Uterus (tissue), 4 donors: ENCODE measurements at places on chromosomes 4 and X. TPM values are rescaled to one million over a fixed set of nuclear protein-coding genes. Genes with fewer than 3 reads are reported as not detected.

DNA sequence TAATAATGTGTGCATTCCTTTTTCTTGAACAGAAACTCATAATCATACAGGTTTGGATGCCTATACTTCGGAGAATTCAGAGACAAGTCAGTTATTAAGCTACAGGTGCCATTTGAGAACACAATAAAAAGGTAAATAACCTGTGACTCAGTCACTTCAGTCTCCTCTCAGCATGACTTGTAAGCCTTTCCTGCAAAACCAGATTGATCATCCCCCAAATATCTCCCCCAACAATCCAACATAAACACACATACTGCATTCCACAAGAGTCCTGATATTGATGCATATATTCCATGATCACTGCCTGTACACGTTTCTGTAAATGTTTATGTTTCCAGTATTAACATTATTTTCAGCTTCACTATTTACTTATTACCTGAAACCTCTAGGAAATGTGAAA lies 110.8 kb downstream of the PWWP3B start:
- no peak overlapping the region for H3K27ac ChIP-seq
- H3K27me3 ChIP-seq, result peaks cover 4% of the 10 kb centered on the region
- no peaks in the 10 kb centered on the region for H3K36me3 ChIP-seq
- H3K4me3 ChIP-seq, result no peak overlapping the region
- DNase-seq, result no peak
- H3K4me1 ChIP-seq, result no peaks in the 10 kb centered on the region

DNA sequence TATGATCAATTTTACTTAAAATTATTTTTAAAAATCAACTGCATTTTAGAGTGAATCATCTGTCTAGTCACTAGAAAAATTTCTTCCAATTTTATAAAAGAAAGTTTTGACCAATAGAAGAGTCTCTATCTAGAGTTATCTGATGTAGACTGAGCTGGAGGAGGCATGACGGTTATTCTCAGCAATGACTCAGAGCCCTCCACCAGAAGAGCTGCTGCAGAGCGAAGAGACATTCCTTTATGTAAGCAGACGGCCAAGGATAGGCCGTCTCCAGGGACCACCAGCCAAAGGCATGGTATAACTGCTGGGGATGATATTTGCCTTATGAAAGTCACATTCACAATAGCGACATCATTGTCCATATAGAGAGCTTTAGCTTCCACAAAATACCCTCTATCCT lies 23.0 kb downstream of the LDB2 start:
- no peaks in the 10 kb centered on the region for H3K36me3 ChIP-seq
- no peak overlapping the region for H3K27ac ChIP-seq
- no peaks in the 10 kb centered on the region for H3K4me1 ChIP-seq
- no peak overlapping the region for H3K4me3 ChIP-seq
- H3K27me3 ChIP-seq, result no peaks in the 10 kb centered on the region

GRCh38 chrX:154749856-154750255 lies 1.0 kb downstream of the GAB3 start:
- H3K4me3 ChIP-seq, result no peak overlapping the region
- peaks cover 3% of the 10 kb centered on the region for H3K4me1 ChIP-seq
- DNase-seq, result no peak
- H3K27ac ChIP-seq, result peak overlapping the region; percentile 72

DNA sequence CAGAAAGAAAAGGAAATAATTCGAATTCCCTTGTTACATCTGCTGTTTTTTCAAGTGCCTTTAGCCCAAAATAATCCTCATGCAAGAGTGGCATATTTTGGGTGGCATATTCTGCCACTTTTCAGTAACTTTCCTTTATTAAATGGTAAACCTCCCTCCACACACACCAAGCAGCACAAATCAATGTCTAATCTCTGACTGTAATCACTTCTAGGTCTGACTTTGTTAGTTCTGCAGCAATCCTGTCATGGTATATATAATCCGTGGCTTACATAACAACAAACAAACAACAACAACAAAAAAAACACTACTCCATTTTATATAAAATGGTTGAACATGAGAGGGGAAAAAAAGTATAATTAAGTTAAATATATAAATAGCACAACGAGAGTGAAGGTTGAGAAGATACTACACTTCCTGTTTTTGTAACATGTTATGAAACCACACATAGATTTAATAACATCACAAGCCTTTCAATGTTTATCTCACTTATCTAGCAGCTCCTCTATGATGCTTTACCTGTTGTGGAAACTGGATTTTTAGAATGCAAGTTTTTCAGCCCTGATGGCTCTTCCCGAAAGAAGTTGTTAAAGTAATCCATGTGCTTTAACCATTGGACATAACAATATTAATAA lies 715.4 kb downstream of the GRXCR1 start:
- H3K4me1 ChIP-seq, result no peaks in the 10 kb centered on the region
- H3K27me3 ChIP-seq, result no peaks in the 10 kb centered on the region

DNA sequence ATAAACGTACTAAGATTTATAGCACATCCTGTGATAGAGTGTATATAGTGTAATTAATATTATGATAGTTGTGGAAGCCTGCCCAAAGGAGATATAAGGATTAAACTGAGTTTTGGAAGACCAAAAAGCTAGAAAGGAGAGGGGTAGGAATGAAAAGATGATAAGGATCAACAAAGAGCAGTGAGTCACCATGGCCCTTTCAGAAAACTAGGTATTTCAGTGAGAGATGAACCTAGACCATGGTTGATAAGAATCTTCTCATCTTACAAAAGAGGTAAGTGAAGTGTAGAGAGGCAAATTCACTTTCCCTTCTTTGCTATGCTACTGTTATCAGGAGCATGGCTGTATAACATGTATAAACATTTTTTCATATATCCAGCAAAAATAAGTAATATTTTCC lies 133.8 kb upstream of the PLAC1 start:
- H3K27me3 ChIP-seq, result no peaks in the 10 kb centered on the region
- H3K4me3 ChIP-seq, result no peak overlapping the region
- no peak for DNase-seq
- no peak overlapping the region for H3K27ac ChIP-seq
- H3K36me3 ChIP-seq, result no peaks in the 10 kb centered on the region

DNA sequence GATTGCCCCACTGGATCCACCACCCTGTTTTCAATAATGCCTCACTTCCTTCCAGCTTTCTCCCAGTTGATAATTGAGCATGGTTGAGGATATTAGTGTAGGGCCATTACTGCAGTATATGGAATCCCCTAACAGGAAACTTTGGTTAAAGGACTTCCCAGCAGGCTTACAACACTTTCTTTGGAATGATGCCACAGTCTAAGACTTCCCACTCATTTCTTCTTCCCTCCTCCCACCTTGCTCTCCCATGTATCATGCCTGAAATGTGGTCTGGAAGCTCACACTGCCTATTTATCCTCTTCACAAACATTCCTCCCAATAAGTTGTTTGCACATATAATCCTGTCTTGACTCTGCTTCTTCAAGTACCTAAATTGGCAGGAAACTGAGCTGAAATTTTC lies 863.3 kb downstream of the CENPC start:
- no peak overlapping the region for H3K27ac ChIP-seq
- H3K27me3 ChIP-seq, result no peaks in the 10 kb centered on the region
- no peaks in the 10 kb centered on the region for H3K36me3 ChIP-seq

RHOXF2B gene
- not detected for total RNA-seq
